Fibroblast of the aortic adventitia (primary cell): ENCODE measurements at places on chromosomes 1 and 21. TPM values are rescaled to one million over a fixed set of nuclear protein-coding genes. Genes with fewer than 3 reads are reported as not detected.

DNA sequence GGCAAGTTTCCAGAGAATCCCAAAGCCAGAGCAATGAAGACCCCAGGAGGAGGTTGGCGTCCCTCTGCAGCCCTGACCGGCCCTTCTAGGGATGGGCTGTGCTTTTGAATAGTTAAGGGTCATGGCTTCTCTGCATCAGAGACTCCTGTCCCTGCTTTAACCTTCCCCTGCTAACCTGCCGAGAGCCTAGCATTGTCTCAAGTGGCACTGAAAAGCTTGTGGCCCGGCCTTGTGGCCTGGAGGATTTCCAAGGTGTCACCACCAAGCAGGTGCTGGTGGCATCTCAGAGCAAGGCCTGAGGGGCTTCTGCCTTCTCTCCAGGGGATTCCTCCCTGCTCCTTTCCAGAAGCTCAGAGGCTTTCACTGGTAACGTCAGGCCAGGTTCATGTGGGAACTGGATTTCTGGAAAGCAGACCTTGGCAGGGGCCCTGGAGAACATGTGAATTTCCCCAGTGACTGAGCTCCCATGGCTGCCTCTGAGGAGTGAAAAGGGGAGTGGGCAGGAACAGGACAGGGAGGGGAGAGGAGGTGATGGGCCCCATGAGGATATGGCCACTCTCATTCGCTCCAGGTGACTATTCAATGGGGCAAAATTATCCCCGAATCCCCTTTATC is 409.9 kb downstream of the PTPRU start:
- no peak for DNase-seq

The SCAMP3 gene
- total RNA-seq, result 12.5 and 47.6 TPM in 2 replicates

The TSPAN2 gene
- total RNA-seq, result 0.18 and 2.5 TPM in 2 replicates

The RBP7 gene
- total RNA-seq, result not detected in 2 replicates

DNA sequence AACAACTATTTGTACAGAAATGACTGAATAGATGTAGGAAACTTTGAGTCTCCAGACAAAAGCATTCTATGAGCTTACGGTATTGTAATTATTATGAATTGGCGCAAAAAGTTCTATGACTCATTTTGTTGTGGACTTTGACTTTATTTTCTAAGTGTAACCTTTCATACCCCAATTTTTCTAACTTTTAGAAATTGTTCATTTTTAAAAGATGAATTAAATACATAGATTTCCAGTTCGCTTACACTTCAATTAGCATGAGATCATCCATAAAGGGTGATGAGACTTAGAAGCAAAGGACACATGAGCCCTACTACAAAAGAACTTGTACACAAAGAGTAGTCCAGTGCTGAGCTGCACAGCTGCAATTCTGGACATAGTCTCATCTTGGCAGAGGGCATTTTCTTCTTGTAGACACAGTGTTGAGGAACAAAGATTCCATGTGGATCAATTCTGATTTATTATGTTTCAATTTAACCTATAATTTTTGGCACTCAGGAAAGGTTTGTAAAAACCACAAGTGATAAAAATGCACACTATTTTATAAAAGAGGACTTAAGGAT is 431.1 kb downstream of the LRRIQ3 start:
- no peak for DNase-seq

- DNase-seq, result no peak
These were observed 2.3 kb downstream of the TENT5C start for GRCh38 chr1:117608115-117608615.

The PDXK gene
- total RNA-seq, result 69.4 and 105 TPM in 2 replicates

DNA sequence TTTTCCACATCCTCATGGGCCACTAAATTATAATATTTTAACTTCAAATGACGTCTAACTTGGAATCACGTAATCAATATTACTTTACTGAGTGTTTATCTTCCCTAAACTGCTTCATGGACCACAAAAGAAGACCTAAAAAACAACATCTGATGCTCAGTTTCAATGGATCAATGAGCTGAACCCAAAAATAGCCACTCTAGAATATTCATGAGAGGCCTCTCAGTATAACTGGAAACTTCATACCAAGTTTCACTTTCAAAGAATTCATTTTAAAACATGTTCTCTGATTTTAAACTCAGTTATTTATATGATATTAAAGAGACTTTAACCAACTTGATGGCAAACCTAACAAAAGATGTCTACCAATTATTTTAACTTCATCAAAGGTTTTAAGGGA is 23.7 kb upstream of the TIAM1 start:
- DNase-seq, result no peak

DNA sequence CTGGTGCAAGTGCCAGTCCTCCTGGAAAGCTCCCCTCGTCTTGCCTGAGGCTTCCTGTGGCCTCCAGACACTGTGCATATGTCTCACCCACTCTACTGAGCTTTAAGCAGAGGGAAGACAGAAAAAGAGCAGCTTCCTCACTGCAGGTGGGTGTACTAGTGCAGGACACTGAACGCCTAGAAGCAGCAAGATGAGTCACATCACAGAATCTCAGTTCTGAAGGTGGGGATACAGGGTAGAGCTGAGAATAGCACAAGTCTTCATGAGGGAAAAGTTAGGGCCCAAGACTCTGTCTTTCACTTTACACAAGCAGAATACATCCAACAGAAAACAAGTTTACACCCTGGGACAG is 37.4 kb downstream of the PCAT6 start:
- no peak for DNase-seq

DNA sequence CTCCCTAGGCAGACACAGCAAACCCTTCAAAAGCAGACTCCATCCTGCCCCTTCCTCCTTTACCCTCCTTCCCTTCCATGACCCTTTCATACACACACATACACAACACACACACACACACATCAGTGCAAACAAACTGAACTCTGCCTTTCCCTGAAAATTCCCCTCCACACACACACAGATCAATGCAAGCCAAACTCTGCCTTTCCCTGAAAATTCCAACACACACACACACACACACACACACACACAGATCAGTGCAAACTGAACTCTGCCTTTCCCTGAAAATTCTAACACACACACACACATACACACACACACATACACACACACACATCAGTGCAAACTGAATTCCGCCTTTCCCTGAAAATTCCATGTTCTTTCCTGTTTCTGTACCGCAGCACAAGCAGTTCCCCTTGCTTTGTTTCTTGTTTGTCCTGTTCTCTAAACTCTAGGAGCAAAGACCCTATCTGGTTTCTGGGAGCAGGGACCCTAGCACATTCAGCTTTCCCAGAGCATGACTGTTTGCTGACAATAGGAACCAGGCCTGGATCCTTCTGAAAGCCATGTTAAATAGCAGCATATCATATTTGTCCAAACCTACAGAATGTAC is 91.0 kb downstream of the PTPN14 start:
- no peak for DNase-seq

The S100A16 gene
- total RNA-seq, result 159 and 406 TPM in 2 replicates

DNA sequence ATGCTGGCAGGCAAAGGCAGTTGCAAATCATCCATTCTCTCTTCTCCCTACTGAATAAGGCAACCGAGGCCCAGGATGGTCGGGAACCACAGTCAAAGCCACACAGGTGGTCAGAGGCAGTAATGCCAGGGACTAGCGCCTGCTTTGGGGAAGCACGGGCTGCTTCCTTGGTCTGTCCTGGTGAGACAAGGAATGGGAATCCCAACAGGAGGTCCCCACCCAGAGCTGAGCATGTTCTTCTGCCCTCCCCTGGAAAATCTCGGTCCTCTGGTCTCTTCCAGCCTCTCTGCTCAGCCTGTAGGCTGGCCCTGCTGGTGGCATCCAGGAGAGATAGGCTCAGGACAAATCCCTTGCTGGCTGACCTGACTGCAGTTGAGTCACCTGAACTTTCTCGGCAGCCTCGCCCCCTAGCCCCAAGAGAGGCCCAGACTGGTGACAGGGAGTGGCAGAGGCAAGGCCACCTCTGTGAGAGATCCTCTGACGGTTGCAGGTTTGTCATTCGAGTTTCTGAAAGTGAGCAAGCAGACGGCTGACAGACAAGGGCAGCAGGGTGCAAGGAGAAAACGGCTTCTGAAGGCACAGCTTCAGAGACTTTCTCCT is 5.8 kb downstream of the OLIG1 start:
- DNase-seq, result no peak

The FMO1 gene
- 0.18 and 7.8 TPM in 2 replicates for total RNA-seq
